ENCODE measurements at places on chromosomes 13 and 19.
A peak's percentile ranks its signal among the peaks of the same experiment; 100 is the strongest.

- peak; percentile 61 for DNase-seq
These were observed 3.2 kb downstream of the NAPA start for GRCh38 chr19:47511681-47512080.

DNA sequence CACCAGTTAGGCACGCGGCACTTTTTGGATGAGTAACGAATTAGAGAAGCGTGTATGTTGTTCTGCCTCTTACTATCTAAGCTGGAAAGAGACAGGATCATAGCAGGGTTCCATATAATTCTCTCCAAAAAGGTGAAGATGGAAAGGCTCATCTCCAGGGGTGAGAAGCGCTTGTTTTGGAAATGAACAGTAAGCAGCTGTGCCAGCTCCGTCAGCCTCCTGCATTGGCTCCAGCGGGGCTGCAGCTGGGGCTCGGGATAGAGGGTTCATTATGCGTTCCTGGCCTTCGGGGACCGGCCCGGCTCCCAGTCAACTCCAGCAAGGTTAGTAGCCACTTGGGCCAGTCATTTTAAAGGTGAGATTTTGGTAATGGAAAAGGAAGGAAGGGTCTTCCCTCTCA lies 155.5 kb downstream of the COL4A1 start:
- DNase-seq, result no peak

GRCh38 chr13:112251930-112252585 lies 124.1 kb upstream of the SPACA7 start:
- DNase-seq, result no peak

GRCh38 chr13:114249077-114249476 lies 14.4 kb downstream of the CDC16 start:
- DNase-seq, result no peak

DNA sequence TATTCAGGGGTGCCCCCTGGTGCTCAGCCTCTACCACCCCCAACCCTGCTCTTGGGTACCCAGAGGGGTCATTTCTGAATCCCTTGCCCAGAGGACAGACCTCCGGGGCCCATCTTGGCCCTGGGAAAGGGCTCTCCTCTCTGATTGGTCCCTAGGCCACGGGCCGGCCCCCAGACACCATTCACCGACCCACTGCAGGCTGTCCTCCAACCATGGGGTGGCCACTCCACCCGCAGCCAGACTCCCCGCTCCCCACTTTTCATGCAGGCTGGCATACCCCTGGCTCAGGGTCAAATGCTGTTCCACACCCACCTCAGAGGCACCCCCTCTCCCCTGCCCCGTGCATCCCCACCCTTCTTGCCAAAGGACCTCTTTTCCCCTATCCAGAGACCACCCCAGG lies 14.8 kb downstream of the SMIM24 start:
- no peak for DNase-seq

- peak; percentile 20 for DNase-seq
These were observed 5.0 kb upstream of the PTGER1 start for GRCh38 chr19:14479975-14480699.

DNA sequence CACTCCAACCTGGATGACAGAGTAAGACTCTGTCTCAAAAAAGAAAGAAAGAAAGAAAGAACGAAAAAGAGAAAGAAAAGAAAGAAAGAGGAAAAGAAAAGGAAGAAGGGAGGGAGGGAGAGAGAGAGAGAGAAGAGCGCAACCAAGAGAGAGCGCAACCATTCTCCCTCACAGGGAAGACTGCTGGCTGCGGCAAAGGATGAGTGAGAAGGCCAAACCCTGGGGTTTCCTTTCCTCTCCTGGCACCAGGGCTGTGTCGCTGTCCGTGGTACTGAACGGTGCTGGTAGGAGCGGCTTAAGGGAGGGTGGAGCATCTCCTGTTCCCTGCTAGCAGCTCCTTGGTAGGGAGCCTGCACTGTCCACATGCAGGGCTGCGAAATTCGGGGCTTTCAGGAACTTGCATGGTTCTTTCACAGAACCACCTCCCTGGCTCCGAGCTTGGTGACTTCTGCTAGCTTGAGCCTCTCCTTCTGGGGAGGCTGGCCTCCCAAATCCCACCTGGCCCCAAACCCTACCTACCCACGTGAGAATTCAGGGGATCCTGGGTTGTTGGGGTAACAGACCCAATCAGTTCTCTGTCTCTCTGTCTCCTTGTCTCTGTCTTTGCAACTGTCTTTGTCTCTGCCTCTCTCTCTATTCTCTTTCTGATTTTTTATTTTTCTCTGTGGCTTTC lies 51.1 kb upstream of the ZNRF4 start:
- DNase-seq, result peak; percentile 81

DNA sequence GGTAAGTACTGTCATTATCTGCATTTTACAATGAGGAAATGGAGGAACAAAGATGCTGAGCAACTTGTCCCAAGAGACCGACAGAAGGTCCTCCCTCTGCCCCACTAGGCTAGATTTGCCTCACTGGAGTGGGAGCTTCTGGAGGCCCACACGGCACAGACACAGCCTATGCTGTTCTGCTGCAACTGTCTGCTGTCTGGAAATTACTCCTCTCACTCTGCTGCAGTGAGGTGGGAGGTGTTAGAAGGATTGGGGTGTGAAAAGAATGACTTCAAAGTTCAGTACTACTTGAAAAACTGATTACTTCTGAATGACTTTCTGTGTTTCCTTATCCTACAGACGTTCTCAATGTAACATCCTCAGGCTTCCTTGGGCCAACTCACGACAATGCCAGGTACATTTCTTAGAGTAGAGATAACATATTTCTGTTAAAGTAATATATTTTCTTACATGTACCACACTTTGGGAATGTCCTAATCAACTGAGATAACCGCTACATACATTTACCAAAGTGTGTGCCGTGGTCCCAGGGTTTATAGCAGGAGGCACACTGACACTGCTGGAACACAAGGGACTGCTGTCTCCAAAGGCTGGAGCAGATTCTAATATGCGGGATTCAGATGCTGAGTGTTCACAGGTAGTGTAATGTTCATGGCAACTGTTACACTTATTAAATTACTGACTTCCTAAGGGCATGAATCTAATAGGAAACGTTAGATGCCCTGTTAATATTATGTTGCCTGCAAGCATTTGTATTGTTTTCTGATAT lies 53.5 kb upstream of the WASF3 start:
- DNase-seq, result no peak

GRCh38 chr13:79311386-79311785 lies 94.7 kb downstream of the RBM26 start:
- DNase-seq, result peak; percentile 69
